ENCODE measurements at places on chromosomes 2 and 18.

DNA sequence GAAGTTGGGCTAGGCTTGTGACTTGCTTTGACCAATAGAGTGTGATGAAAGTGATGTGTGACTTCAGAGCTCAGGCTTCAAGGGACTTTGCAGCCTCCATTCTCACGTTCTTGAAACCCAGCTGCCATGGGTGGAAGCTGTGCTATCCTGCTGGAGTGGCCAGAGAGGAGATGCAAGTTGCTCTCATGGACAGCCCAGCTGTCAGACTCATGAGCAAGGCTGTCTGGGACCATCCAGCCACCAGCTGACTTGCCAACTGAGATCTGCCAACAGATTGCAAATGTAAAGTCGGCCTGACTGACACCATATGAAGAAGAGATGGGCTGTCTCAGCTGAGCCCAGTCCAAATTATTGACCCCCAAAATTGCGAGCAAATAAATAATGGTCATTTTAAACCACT is 226.4 kb upstream of the CXCR4 start:
- DNase-seq, result no peak

DNA sequence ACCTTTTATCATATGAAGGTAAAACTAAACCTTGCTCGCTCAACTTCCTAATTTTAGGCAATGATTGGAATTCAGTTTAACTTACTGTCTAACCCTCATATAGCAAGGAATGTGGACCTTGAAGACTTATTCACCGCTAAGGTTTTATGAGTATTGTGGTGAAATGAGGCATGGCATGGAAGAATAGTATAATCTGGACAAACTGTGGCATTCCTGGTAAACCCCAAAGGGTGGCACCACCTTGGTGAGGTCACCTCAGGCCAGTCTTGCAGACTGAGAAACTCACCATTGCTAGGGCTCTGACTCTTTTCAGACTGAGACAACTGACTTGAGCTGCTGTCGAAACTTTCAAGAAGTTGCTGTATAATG is 51.1 kb upstream of the EHBP1 start:
- no peak for DNase-seq

DNA sequence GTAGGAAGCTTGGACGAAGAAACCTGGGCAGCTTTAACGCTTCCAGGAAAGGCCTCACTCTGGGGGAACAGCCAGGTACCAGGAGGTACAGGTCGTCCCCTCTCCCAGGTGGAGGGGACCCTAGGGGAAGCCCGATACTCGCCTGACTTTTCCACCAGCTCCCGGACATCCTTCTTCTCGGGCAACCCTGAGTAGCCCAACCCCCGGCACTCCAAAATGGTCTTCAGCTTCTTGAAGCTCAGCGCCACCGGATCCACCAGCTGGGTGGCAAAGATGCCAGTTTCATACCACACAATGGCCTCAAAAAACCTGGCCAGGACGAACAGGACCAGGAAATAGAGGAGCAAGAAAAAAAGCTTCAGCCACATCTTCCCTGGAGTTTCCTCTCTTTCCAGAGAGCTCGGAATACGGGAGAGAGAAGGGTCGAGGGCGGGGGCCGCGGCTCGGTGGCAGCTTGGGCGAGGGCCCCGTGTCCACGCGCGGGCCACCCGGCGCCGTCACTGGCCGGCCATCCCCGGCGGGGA is 1.1 kb downstream of the RNF103 start:
- no peak for DNase-seq

DNA sequence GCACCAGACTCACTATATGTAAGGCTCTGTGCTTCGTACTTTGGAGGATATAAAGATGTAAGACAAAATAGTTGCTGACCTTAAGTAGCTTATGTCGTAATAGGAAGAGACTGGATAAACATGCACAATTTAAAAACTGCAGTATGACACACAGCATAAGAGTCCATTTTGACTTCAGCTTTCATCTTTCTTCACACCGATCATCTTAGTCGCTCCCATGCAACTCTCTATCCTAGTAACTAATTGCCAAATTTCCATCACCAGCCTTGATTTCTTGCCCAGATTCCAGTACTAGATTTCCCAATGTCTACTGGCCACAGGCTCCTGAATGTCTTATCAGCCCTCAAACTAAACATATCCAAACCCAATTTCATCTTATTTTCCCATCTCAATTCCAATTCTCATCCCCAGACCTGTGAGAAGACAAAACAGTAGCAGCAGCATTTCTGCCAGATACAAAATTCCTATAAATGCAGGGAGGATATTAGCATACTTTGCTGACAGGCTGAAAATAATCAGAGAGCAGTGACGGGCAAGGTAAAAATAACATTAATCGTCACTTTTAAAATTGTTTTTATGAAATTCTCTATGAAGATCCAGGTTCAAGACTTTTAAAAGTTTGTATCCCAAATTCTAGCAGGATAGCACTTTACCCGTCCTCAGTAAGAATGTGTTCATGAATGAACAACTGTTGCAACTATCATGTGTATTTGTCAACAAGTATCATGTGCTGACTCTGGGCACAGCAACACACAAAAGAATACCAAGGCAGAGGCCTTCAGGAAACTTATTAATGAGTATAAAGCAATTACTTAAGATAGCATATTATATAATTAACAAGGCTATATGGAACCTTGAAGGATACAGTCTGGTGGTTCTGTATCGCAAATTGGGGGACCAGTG is 42.2 kb downstream of the KIDINS220 start:
- DNase-seq, result no peak

- DNase-seq, result no peak
These were observed 756.6 kb upstream of the CELF4 start for GRCh38 chr18:38322206-38322605.

- no peak for DNase-seq
These were observed 262.8 kb downstream of the KCNE4 start for GRCh38 chr2:223314811-223315210.

DNA sequence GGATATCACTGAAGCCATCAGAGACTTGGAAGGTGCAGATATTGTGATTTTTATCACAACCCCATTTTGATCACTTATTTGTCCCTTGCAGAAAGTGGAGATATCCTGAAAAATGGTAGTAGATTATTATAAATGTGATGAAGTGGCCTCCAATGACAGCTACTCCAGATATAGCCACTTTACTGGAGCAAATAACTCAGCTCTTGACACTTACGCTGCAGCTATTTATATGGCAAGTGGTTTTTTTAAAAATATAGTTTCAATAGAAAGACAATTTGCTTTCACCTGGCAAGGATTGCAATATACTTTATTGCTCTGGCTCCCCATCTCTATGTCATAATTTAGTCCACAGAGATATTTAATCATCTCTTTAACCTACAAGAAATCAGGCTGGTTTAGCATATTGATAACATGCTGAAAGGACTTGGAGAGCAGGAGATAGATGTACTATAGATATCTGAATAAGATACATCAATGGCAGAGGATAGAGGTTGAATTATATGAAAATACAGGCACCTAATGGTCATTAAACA is 182.8 kb upstream of the SKOR2 start:
- DNase-seq, result no peak

DNA sequence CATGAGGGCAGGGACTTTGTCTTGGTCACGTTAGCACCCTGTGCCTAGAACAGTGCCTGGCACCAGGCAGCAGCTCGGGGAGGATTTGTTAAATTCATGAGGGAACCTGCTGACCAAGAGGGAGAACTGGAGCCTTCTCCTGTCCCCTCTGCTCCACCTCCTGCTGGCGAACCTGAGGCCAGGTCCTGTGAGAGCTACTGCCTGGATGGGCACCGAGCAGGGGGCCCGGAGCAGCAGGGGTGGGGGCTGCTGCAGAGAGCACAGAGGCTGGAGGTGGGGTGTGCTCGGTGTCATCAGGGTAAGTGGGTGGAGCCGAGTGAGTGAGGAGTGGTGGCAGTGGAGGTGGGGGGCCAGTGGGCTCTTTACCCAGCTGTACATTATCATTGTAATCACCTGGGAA is 52.1 kb upstream of the FAHD2A start:
- DNase-seq, result no peak

GRCh38 chr18:13032173-13032572 is 41.0 kb downstream of the CEP192 start:
- no peak for DNase-seq

DNA sequence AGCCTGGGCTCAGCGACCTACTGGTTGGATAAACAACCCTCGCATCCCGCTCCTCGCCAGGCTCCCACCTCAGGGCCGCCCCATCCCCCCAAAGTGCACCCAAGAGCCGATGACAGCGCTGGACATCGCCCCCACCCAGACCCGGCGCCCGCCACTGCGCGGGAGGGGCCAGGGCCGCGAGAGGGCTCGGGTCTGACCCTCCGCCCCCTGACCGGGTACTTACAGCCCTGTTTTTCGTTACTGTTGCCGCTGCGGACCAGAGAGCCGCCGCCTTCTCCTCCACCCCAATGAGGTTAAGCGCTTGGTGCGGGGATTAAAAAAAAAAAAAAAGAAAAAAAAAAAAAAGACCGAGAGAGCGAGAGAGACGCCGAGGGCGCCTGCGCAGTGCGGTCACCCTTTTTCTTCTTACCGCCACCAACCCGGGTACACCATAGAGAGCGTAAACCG is at the start of gene CLASP1:
TSS of gene CLASP1 (minus strand) at position 314 of the 447 bp plus-strand sequence. CDS start 43,567 bp downstream, outside the sequence.
- no peak for DNase-seq

- peak; percentile 29 for DNase-seq
These were observed 715 bp upstream of the CFAP36 start for GRCh38 chr2:55518841-55519165.

DNA sequence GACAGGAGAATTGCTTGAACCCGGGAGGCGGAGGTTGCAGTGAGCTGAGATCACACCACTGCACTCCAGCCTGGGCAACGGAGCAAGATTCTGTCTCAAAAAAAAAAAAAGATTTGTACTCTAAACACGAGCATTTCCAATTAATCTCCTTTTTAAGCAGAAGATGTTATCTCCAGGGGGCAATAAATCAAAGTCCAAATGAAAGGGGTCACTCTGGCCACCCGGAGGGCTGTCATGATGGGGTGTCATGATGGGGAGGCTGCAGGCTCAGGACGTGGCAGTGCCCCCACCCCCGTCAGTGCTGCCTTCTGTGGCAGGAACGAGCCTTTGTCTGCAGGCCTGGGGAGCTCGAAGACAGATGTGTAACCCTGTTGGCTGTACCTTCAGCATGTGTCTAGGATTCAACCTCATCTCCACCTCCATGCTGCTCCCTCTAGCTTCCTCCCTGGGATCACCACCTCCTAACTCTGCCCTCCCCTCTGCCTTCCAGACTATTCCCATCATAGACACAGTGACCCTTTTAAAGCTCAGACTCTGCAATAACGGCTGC is 76.9 kb upstream of the YWHAQ start:
- DNase-seq, result no peak

GRCh38 chr18:65628390-65628789 is 122.4 kb upstream of the CDH7 start:
- DNase-seq, result no peak

DNA sequence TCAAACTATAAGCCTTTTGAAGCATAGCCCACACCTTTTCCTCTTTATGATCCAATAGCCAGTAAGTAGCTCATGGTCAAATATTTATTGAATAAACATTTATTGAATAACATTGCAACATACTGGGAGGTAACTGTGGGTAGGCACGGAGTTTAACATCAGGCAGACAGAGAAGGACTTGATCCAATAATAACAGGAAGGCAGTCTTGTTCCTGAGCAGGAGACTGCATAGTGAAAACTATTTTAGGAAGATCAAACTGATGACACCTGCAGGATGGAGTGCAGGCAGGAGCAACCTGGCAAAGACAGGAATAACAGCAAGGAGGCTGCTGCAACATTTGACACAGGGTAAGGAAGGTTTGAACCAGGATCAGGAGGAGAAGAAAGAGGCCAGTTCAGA is 3.1 kb upstream of the DCTN1 start:
- no peak for DNase-seq

GRCh38 chr18:25074925-25075324 is 277.0 kb downstream of the ZNF521 start:
- no peak for DNase-seq

DNA sequence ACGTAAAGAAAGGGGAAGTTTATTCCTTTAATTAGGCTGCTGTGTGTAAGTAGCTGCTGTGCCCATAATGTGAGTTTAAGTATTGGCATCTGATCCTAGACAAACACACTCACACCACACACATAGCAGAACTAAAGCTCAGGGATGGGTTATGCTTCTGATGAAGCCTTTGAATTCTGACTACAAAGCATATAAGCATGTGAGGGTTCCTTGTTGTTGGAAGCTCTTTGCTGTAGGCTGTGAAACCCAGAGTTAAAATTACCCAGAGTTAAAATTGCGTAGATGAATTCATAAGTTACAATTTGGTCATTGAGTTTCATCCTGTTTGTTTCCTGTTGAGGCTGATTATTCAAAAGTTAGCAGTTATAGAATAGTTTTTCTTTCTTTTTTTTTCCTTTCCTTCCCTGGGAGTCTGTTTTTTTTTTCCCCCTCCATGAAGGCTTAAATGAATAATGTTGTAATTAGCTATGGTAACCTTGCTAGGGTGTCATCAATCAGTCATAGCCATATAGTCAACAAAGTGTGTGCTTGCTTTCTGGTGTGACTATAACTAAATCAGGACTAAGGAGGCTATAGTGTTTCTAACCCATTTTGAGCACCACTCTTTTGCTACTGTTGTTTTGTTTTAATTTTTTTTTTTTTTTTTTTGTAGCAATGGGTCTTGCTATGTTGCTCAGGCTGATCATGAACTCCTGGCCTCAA is 426.1 kb downstream of the PARD3B start:
- no peak for DNase-seq

GRCh38 chr2:112493048-112493447 is 11.1 kb downstream of the TTL start:
- no peak for DNase-seq

- no peak for DNase-seq
These were observed 65.0 kb downstream of the MYCN start for GRCh38 chr2:16005389-16005788.

DNA sequence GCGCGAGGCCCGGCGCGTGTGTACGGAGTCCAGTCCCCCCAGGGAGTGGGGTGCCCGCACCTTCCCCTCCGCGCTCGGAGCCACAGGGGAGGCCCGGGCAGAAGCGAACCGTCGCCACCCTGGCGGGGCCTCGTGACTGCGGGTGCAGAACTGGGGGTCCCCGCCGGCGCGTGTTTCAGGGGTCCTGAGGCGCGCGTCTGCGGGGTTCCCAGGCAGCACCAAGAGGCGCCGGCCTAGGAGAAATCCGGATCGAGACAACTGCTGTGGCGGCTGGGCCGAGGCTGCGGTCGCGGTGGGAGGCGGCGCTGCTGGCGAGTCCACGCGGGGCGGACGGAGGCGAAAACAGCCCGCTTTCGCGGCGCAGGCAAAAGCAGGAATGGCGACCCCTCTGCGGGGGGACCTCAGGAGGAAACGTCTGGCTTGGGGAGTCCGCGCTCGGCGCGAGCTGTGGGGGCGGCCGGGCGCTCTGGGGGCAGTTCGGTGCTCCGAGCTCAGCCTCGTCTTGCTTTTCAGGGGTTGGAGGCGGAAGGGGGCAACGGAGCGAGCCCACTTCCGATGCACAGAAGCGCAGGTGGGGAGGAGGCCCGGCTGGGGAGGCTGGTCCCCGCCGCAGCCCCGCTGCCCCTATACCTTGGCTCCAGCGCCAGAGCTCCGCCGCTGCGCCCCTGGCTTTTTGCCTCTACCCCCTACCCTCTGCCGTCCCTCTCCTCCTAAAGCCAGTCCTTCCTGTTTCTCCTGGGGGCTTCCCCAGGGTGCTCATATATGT is 81.5 kb upstream of the LDLRAD4 start:
- peak; percentile 63 for DNase-seq

DNA sequence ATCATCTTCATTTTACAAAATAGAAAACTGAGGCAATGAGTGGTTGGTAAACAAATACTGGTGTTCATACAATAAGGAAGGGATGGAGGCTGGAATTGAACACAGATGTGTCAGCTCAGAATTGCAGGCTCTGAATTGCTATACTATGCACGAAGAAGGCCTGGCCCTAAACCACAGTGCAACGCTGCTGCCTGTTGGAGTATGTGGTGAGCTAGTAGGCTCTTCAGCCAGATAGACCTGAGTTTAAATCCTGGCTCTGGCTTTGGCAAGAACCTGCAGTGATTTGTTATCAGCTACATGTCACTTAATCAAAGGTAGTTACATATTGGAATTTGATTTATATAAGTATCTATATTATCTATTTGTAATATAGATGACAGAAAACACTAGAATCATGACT is 1602.4 kb upstream of the CELF4 start:
- DNase-seq, result no peak

Data from GM10248 (cell line).